Stimulated activated CD8-positive, alpha-beta memory T cell treated with anti-CD3 and anti-CD28 coated beads, Interleukin-7, amount 100 ng/mL, for 1 hour (primary cell): ENCODE measurements at places on chromosomes 6 and 20.

- DNase-seq: no peak
Observed at GRCh38 chr6:149410557-149410956, 10.5 kb downstream of the SUMO4 start.

DNA sequence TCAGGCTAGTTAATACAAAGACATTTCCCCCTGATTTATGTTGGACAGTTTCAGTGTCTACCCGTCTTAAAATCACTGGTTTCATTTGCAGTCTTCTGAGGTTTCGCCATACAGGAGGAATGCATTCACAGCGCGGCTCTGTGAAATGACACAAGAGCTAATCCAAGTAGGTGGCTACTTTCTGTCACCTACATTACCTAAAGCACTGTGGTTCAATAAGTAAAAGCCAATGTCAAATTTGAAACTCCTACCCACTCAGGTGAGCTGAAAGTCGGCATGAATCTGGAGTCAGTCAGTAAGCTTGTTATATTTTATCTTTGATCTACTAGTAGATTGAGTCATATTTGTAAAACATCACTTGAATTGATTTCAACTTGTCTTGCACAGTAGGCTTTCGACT, 370.8 kb downstream of the LAMA2 start:
- DNase-seq: no peak

GRCh38 chr20:50359607-50360217, 150.5 kb upstream of the PTPN1 start:
- no peak for DNase-seq

- DNase-seq: no peak
Observed at GRCh38 chr20:33524261-33524660, 34.4 kb downstream of the CBFA2T2 start.

GRCh38 chr6:137637121-137637520, 142.9 kb upstream of the OLIG3 start:
- DNase-seq: no peak
